Colonic mucosa (tissue), 4 donors: ENCODE measurements at places on chromosomes 6 and 20.

DNA sequence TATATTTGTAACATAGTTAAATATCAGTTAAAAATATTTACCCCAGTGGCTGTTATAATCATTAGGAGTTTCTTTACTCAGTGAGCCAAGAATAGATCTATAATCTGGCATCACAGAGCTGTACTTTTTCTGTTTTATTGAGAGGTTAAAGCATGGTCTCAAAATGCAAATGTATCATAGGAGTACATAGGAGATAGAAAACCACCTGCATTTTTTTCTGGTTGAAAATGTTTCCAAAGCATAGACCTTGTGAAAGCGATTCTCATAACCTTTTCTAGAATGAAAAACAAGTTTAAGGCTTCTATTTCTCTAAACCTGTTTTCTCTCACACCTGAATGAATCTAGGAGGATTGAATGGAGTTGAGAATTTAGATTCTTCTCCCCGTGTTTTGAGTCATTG is 14.4 kb downstream of the KCNQ5 start:
- no peak for DNase-seq

GRCh38 chr6:33206027-33206863 is 1.8 kb downstream of the HSD17B8 start:
- DNase-seq = no peak

GRCh38 chr20:47120346-47120936 is 225.8 kb downstream of the EYA2 start:
- DNase-seq = no peak

GRCh38 chr6:34213772-34214171 is 22.9 kb upstream of the HMGA1 start:
- no peak for DNase-seq

DNA sequence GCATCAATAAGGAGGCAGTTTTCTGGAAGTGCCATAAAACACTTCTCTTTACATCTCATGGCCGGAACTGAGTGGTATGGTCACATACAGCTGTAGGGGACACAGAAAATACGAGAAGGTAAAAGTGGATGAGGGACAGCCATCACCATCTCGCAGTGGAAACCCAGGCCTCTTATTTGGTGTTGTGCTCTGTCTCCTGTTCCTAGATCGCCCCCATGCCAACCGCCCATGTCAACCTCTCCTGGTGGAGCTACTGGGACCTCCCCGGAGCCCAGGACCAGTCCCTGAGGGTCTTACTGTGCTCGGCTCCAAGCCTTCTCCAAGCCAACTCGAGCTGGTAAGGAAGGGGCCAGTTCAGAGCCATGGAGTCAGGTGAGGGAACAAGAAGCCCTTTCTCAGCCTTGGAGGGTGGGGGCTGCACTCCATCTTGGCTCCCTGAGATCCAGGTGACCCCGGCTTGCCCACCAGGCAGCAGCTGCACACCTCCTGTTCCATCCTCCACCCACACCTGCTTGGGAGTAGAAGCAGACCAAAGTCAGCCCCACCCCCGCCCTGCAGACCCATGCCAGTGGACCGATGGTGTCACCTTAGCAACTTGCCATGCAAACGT is 149.0 kb upstream of the CST7 start:
- no peak for DNase-seq

GRCh38 chr6:7298113-7298512 is 14.9 kb downstream of the SSR1 start:
- no peak for DNase-seq

DNA sequence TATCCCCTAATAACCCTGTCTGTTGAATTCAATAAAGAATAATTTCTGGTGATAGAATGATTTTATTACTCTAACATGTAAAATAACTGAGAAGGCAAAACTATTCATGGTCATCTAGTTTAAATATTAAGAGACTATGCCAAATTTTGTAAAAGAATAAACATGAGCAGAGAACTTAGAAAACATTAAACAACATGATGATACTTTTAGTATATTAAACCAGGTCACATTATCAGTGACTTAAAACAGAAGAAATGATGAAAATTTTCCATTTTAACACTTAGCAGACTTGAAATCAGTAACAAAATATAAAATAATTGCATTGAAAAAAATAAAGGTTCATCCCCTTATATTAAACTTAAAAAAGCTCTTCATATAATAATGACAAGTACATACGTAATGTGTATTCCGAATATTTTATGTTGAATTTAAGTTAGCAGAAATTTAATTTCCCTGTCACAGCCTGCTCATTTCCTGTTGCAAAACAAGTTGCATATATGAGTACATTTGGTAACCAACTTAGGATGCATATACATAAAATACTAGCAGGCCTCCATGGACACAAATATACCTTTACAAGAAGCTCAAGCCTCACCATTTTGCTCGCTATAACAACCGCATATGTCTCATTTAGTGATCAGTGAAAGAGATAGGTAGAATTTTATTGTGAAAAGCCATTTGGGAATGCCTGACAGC is 40.6 kb downstream of the DTNBP1 start:
- DNase-seq = no peak

- no peak for DNase-seq
Measured at GRCh38 chr6:155165029-155165710, 98.6 kb upstream of the CLDN20 start.
